SK-N-DZ (cell line): ENCODE measurements at places on chromosomes 11 and 22.
A peak's percentile ranks its signal among the peaks of the same experiment; 100 is the strongest.

GRCh38 chr11:38460896-38461295 is 1862.9 kb upstream of the RAG2 start:
- no peak for DNase-seq

GRCh38 chr11:46298699-46299433 is 21.4 kb downstream of the CREB3L1 start:
- DNase-seq, result no peak

GRCh38 chr11:77444261-77444660 is 29.6 kb downstream of the PAK1 start:
- DNase-seq, result no peak

DNA sequence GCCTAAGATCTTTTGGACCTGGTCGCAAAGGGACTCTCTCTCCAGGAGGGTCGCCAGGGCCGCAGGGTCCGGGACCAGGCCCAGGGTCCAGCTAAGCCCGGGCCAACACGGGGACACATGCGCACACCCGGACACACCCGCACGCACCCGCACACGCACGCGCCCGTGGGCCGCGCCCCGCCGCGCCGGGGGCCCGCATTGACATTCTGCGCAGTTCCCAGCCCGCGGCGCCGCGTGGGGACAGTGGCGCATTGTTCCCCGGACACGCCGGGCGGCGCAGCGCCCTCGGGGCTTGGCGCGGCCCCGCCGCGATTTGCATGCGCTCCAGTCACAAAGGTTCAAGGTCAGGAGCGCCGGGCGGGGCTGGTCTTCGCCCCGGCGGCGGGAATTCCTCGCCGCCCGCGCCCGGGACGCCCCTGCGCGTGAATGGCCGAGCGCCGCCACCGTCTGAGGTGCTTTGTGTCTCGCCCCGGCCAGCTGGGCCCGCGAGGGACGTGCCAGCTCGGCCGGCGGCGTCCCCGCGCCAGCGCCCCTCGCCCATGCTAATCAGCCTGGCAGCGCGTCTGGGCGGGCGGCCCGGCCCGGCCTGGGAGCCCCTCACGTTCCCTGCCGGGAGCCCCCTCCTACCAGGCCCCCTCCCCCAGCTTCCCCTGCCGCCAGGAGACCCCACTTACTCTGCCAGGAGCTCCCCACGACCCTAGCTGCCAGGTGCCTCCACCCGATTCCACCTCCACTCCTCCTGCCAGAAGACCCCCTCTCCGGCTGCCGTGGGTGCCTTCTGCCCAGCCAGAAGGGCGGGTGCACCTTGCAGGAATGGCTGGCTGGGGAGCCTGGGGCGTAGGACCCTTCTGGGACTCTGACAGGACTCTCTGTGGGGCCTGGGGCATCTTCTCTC is 50.5 kb upstream of the WNT7B start:
- DNase-seq, result no peak

GRCh38 chr11:117010808-117011540 is 87.3 kb downstream of the SIK3 start:
- DNase-seq, result no peak

DNA sequence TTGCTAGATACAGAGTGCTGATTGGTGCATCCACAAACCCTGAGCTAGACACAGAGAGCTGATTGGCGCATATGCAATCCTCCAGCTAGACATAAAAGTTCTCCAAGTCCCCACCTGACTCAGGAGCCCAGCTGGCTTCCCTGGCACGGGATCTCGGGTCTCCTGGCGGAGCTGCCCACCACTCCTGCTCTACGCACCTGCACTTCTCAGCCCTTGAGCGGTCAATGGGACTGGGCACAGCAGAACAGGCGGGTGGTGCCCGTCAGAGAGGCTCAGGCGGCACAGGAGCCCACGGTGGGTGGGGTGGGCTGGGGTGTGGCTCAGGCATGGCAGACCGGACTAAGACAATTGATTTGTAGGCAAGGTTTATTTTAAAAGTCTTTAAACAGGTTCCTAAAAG is 1365.5 kb downstream of the FAM181B start:
- no peak for DNase-seq

- DNase-seq, result no peak
Measured at GRCh38 chr11:60566776-60567175, 51.6 kb downstream of the MS4A13 start.

DNA sequence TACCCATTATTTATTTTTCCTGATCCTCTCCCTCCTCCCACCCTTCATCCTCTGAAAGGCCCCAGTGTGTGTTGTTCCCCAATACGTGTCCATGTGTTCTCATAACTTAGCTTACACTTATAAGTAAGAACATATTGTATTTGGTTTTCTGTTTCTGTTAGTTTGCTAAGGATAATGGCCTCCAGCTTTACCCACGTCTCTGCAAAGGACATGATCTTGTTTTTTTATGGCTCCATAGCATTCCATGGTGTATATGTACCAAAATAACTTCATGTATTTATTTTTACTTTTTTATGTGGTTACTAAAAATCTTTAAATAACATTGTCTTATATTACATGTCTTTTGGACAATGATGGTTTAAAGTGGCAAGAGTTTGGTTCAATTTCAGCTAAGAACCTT is 15.2 kb downstream of the PDGFD start:
- no peak for DNase-seq

DNA sequence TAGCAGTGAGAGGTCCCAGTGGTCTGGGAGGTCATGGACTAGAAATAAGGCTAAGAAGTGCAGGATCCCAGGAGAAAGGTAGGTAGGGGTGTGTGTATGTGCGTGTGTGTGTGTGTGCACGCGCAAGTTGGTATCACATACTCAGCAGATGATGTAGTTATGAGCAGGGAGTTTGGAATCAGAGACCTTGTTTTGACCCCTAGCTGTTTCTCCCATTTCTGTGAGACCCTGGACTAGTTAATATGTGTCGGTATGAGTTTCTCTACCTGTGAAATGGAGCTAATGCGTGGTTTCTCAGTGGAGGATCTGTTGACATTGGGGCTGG is 1.3 kb downstream of the SERPING1 start:
- no peak for DNase-seq

DNA sequence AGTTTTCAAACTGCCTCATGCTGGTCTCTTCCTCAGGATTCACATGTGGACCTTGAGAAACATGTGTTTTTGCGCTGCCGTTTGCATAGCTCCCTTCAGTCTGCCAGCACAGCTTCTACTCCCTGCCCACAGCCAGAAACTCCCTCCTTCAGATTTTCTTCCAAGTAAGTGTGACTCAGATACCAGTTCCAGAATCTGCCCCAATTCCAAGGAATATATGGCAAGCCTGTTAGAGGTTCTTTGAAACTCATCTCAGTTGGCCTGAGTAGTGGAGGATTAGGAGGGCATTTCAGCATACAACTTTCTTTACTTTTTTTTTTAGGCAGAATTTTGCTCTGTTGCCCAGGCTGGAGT is 67.1 kb downstream of the SNX19 start:
- DNase-seq, result no peak

DNA sequence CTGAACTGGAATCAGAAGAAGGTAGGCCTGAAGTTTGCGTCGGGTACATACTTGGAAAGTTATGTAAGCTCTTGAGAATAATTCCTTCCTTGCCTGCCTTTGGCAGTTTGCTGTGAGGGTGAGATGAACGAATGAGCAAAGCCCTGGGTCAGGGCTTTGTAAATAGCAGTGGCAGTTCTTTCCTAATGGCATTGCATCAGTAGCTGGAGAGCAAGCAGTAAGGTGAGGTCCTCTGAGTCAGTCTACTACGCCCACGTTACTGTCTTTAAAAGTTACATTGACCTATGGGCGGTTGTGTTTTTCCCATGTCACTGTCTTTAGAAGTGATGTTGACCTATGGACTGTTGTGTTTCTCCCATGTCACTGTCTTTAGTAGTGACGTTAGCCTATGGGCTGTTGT is 179.1 kb upstream of the E2F8 start:
- no peak for DNase-seq

DNA sequence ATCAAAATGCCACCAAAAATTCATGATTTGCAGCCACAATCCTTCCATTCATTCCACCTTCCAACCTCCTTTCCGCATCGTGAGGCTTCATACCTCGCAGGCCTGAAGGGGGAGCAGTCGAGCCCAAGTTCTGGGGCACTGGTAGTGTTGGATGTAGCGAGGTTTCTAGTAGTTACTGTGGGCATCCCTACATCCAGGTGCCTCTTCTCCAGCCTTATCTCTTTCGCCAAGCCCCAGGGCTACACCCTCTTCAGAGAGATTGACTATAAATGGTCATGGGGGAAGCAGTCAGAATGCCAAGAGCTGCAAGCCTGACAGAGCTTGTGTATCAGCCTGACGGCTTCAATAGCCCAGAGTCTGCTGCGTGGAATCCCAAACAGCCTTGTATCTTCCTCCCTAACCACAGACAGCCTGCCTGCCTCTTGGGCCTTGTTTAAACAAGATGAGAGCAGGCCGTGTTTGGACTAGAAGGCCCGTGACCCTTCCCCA is 28.9 kb downstream of the CLMP start:
- no peak for DNase-seq

DNA sequence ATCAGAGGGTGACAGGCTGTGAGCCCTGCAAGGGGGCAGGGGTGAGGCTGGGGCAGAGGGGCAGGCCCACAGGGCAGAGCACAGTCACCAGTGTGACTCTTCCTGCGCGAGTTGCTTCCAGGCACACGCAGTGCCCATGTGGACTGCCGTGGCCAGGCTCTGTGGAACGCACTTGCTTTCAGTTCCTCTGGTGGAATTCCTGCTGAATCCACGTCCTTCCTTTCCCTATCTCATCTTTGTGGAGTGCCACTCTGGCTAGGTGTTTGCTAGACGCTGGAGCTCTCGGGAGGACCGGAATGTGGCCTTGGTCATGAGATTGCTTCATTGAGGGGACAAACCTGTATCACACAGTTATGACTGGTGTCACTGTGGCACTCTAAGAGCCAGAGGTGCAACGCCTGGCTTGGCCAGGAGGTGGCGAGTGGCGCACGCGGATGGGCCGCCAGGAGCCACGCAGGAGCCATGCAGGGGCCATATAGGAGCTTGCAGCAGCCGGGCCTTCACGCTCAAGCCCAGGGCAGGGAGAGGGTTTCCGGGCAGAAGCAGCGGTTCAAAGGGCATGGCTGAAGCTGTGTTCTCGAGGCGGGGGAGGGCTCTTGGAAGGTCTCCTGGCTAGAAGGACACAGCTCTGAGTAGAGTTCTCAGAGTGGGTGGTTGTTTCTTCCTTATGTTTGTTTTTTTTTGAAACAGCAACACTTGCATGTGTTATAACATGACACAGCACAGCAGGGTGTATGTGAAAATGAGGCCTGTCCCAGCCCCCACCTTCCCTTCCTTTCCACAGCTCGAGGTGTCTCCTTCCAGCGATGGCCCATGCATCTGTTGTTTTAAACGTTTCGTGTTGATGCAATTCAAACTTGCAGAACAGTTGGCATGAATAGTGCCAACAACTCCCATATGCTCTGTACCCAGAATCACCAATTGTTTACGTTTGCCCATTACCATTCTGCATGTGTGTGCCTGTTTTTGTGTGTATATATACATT is 36.2 kb downstream of the TBC1D22A start:
- peak; percentile 68 for DNase-seq

- no peak for DNase-seq
Measured at GRCh38 chr11:60159868-60160267, 23.0 kb downstream of the MS4A6A start.

GRCh38 chr11:7672276-7672959 is 882 bp downstream of the CYB5R2 start:
- DNase-seq, result no peak

- no peak for DNase-seq
Measured at GRCh38 chr11:97989121-97989520, 1031.6 kb upstream of the CNTN5 start.

DNA sequence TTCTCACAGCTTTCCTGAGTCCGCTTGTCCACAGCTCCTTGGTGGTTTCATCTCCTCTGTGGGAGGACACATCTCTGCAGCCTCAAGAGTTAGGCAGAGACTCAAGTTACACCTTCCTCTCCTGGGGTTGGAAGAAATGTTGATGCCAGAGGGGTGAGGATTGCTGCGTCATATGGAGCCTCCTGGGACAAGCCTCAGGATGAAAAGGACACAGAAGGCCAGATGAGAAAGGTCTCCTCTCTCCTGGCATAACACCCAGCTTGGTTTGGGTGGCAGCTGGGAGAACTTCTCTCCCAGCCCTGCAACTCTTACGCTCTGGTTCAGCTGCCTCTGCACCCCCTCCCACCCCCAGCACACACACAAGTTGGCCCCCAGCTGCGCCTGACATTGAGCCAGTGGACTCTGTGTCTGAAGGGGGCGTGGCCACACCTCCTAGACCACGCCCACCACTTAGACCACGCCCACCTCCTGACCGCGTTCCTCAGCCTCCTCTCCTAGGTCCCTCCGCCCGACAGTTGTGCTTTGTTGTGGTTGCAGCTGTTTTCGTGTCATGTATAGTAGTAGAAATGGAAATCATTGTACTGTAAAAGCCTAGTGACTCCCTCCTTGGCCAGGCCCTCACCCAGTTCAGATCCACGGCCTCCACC is 11.7 kb downstream of the RASD2 start:
- peak; percentile 51 for DNase-seq

- no peak for DNase-seq
Measured at GRCh38 chr11:65109231-65110198, 2.2 kb upstream of the TM7SF2 start.

GRCh38 chr11:108766596-108767173 is 101.8 kb downstream of the DDX10 start:
- DNase-seq, result no peak

DNA sequence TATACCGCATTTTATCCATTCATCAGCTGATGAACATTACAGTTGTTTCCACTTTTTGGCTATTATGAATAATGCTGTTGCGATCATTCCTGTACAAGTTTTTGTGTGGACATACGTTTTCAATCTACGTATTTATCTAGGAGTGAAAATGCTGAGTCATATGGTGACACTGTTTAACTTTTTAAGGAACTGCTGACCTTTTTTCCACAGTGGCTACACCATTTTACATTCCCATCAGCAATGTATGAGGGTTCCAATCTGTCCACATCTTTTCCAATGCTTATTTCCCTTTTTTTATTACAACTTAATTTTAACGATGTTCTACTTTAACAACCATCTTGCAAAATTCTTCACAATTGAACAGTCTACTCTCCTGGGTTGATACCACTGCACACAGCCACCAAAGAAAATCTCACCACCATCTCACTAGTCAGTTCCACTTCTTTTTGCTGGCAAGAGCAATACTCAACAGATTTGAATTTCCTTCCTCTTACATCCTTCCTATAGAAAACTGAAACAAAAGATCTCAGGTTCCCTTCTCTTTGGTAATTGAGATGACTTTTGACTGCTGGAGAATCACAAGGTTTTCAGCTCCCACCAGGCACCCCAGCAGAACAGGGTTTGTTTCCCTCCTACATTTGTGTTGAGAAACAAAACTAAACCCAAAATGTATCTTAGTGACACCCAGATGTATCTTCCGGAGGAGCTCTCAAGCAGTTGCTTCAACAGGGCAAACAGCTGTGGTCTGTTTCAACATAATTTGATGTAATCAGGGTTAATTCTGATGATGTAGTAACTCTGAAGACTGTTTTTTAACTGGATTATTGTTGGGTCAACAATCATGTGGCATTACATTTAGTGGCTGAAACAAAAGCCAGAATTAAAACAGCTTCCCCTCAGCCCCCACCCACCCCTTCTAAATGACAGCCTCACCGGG is 7.0 kb upstream of the GAB2 start:
- DNase-seq, result peak; percentile 98

DNA sequence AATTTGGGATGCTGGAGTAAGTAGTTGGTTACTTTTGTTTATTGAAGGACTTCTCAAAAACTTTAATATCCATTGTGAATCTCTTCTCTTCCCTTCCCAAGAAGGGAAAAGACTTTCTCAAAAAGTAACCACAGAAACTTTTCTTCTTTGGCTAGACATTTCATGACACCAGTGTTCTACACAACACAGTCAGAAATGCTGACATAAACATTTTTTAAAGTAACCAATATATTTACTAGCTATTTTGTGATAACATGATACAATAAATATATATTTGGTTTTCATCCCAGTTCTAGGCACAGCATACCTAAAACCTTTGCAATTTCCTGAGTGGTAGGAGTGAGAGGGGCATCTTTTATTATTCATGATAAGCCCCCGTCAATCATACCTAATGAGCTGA is 47.8 kb downstream of the FAM118A start:
- DNase-seq, result no peak
